ENCODE measurements at places on chromosomes 13 and 19. TPM values are rescaled to one million over a fixed set of nuclear protein-coding genes. Genes with fewer than 3 reads are reported as not detected.

LAIR1 gene
- 6.3 TPM for polyA plus RNA-seq

CCDC9 gene
- polyA plus RNA-seq, result 24.7 TPM

ZNF567 gene
- 15.6 TPM for polyA plus RNA-seq

CEACAM7 gene
- not detected for polyA plus RNA-seq

DNA sequence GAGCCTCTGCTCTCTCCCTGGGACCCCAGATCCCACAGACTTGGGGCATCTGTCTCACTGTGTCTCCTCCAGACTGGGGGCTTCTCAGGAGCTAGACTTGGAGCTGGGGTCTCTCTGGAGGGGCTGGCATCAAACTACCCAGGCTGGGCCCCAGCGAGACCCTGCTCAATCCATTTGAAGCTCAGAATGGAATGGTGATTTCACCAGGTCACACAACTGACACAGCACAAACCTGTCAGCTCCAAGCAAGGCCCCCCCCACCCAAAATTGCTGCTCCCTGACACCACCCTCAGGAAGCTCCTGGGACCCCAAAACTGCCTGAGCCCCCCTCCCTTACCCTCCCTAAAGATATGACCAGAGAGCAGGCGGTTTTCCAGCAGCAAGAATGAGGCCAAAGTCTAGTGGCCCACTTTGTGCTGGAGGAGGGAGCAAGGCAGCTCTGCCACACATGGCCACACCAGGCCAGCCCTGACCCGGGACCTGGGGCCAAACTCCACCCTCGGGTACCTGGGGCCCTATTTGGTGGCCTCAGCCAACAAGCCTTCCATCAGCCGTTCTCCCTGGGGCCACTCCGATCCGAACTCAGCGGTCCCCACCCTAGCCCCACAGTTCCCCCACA, 2.4 kb downstream of the NR2F6 start:
- DNase-seq, result no peak

GRCh38 chr13:48505597-48506091, 27.2 kb downstream of the RCBTB2 start:
- DNase-seq, result peak; percentile 14

DNA sequence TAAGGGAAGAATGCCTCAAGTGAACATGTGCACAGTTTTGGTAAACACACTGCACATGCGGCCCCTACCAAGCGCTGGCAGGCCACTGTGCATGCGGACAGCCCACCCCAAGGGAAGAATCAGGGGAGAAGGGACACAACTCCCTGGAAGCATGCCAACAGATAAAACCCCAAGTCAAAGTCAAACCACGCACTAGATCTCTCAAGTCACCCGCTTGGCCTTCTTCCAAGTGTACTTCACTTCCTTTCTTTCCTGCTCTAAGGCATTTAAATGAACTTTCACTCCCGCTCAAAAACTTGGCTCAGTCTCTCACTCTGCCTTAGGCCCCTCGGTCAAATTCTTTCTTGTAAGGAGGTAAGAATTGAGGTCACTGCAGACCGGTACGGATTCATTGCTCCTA, 4.6 kb upstream of the RFXAP start:
- peak; percentile 74 for DNase-seq

DNA sequence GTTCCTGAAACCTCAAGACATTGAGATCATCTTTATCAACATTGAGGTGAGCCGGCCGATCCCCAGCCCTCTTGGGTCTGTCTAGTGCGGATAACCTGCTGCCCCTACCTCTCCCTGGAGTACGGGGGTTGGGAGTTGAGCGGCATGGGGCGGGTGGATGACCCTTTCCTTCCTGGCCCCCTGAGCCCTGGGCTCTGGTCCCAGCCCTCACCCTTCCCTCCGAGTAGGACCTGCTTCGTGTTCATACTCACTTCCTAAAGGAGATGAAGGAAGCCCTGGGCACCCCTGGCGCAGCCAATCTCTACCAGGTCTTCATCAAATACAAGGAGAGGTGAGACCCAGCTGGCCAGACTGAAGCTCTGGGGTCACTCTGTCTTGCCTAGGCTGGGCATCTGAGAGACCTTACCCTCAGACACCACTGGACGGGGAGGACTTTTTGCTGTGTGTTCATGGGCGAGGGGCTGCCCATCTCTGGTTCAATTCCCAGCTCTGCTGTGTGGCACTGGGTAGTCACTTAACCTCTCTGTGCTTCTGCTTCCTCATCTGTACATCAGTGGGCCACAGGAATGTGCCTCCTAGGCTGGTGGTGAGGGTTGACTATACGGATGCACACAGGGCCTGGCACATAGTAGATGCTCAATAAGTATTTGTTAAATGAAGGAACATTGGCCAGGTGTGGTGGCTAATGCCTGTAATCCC, 52.7 kb downstream of the VAV1 start:
- no peak for DNase-seq

DNA sequence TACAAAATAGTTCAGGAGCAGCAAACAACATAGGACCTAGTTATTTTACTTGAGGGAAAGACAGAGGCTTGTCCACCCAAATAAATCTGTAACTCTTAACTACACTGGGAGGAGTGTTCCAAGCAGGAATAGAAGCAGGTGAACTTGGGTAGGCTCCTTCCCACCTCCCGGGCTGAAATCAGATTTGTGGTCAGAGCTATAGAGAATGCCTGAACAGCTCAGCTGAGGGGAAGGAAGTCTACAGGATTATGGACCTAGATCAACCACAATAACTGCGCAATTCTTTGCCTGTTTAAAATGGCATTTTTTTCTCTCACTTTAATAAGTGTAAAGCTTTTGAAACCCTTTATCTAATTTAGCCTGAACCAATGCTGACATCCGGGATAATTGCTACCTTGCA, 73.5 kb upstream of the IRS2 start:
- DNase-seq, result no peak

GRCh38 chr19:10226376-10227025, 4.6 kb downstream of the S1PR2 start:
- DNase-seq, result peak; percentile 98

DNA sequence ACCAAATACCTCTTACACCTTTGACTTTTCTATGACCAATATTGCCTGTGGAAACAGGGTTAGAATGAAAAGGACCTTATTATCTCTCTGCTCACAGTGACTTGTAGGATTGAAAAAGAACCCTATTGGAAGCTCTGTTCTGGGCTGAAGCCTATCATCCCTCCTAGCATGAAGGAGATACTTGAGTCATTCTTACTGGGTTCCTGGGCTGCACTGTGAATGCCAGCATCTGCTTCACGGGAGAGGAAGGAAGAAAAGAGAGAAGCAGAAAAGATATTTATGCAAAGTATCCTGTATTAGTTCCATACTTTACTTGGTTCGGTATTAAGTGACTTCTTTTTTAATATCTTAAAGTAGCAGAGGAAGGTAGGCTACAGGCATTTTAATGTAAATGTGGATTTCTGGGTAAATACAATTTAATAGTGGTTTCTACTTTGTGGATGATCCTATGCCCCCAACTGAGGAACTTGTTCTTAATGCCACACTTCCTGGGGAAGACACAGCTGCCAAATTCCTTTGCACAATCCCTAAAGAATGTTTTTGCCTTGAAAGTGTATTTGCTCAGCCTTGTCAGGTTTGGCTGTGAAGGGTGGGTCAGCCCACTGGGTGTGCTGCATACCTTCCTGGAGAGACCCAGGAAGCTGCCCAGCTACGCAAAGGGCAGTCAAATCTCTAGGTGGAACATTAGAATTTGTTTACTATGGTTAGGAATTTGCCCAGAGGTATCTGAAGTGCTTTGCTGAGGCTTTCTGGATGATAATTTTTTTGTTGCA, 13.7 kb upstream of the SCEL start:
- no peak for DNase-seq

Measured in left lung (tissue), 14 donors.